Stimulated activated CD4-positive, alpha-beta T cell treated with anti-CD3 and anti-CD28 coated beads, Interleukin-12 subunit alpha, Interleukin-12 subunit beta, amount 100 ng/mL, for 4 hours (primary cell): ENCODE measurements at places on chromosomes 11 and 22.

DNA sequence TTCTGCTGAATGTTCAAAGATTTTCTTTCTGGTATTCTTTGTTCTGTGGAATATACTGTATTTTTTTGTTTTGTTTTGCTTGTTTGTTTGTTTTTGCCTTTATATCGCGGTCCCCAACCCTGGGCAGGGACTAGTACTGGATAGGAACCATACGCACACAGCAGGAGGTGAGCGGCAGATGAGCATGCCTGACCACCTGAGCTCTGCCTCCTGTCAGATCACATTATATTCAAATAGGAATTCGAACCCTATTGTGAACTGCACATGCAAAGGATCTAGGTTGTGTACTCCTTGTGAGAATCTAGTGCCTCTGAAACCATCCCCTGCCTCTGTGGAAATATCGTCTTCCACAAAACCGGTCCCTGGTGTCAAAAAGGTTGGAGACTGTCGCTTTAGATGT is 83.3 kb upstream of the ANO3 start:
- DNase-seq, result no peak

DNA sequence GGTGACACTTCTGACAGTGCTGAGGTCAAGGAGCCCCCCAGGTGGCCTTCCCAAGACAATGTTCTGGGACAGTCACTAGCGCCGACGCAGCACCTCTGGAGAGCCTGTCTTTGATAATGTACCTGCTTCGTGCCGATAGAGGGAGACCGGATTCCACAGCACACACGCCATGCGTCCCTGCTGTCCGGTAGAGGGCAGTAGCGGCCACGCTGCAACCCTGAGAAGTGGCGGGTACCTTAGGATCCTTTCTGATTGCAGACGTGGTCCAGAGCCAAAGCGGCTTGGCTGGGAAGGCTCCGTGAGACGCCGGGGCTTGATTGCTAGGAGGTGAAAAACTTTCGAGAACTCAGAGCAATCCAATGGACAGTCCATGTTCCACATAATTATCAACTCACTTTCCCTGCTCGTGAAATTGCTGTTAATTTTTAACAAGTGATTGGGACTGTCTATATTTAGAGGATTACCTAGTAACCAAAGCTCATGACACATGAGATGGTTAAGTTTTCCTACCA is 11.4 kb upstream of the BARX2 start:
- peak; percentile 69 for DNase-seq

DNA sequence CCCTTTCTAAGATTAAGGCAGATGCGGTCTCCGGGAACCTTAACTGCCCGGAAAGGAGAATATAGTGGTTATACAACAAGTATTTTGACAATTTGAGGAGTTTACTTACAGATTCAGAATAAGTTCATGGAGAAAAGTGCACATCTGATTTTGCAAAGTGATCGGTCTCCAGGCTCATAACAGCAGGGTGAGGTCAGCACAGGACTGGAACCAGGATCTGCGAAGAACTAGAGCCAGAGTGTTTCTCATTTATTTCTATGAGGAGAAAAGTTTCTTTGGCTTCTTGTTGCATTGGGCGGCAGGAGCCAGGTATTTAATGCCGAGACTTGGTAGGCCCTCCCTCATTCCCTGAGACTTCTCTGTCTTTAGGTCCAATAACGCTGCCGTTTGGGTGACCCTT is 3.7 kb downstream of the ADAMTS15 start:
- DNase-seq, result no peak

DNA sequence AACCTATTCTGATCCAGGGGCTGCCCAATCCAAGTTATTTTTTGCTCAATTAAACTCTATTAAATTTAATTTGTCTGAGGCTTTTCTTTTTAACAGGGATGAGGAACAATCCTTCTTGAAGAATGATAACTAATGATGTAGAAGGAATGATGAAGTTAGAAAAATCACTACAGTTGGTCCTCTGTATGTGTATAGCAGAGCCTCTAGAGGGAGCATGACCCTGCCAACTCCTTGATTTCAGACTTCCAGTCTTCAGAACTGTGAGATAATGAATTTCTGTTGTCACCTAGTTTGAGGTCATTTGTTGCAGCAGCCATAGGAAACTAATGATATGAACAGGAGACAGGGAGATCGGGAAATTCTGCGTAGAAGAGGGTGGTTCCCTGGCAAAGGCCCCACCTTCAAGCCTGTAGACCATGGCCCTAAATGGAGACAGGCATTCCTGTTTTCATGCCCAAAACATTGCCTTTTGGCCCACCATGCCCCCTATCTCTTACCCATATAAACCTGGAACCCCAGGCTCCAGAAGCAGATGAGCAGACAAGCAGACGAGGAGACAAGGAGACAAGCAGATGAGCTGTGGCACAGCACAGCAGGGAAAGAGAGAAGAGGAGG is 7.7 kb upstream of the QSER1 start:
- no peak for DNase-seq

GRCh38 chr11:36110668-36111410 is 167.0 kb downstream of the LDLRAD3 start:
- DNase-seq, result no peak

GRCh38 chr11:76459299-76459698 is 14.5 kb downstream of the EMSY start:
- no peak for DNase-seq

DNA sequence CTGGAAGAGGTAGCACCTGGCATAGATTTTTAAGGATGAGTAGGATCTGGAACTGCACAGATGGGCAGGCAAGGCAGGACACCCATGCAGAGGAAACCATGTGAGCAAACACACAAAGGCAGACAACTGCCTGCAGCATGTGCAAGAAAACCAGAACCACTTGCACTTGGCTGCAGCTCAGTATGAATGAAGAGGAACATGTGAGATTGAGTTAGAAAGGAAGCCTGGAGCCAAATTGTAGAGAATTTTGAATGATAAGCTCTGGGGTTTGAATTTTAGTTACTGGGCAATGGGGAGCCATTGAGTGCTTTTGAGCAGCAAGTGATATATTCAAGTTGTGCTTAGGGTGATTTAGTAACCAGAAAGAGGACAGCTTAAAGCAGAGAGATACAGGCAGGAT is 583.4 kb downstream of the SOX6 start:
- DNase-seq, result no peak

- DNase-seq, result no peak
These were observed 14.5 kb upstream of the TP53AIP1 start for GRCh38 chr11:128957202-128957482.

DNA sequence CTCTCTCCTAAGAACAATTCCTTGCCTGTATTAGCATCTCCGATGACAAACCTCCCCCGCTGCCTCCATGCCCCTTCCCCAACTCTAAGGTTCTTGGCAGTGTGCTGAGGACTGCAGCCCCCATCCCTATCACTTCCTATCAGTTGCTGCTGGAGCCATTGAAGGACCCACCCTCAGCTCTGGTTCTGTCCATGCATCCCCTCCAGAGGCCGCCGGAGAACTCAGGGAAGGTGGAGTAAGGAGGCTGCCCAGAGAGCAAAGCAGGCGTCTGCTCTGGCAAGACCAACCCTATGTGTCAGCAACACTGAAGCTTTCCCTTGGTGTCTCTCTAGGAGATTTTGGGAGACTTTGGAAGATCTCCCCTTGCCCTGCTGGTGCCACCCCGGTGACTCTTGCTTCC is 1139.5 kb downstream of the TBC1D22A start:
- DNase-seq, result no peak

DNA sequence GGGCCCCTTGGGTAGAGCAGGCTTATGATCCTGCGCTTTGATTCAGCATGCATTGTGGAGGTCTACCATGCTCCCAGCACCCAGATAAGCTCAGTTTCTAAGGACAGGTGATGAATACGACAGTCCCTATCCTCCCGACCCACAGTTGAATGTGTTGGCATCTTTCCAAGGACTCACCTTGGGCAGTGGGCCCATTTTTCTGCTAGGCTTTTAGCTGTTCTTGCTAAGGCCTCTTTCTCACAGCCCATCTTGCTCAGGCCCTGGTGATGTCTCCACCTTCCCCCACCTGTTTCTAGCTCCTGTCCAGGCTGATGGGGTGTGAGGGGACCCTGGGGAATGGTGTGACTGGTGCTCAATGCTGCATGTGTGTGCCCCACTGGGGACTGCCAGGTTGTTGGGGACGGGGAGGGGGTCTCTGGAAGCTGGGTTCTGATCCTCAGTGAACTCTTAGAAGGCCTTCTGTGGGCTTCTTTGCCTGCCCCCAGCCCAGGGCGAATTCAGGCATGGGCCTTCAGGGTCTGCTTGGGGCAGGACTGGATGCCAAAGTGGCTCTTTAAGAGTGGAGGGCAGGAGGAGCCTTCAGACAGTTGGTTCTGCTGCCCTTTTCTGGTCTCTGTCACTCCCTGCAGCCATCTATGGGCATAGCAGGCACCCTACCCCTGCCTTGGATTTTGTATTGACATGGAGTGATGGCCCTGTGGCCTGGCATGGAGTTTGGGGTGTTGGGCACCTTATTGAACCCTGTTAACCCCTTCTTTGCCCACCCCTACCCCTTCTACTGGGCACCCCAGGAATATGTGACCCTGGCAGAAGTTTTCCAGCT is 33.1 kb downstream of the PHLDB1 start:
- no peak for DNase-seq

- no peak for DNase-seq
These were observed 17.9 kb downstream of the USH1C start for GRCh38 chr11:17526326-17526725.

- DNase-seq, result no peak
These were observed 1.1 kb downstream of the ST13 start for GRCh38 chr22:40855071-40855978.

DNA sequence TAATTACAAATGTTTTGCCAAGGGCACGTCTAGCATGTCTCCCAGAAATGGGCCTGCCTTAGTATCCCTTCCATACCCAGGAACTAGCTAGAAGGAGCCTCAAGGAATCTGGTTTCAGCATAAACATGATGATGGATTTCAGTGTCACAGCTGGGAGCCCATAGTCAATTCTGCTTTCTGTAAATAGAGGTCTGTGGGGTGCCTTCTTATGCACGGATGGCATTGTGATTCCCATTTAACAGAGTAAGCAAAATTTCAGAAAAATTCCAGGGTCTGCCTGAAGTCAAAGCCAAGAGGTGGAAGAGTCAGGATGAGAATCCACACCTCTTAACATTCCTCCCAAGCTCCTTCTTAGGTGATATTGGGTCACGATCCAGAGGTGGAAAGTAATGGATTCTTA is 12.1 kb downstream of the DUSP18 start:
- DNase-seq, result no peak

GRCh38 chr11:80214413-80214812 is 773.6 kb upstream of the TENM4 start:
- no peak for DNase-seq
